ENCODE measurements at places on chromosomes 7 and 10.

GRCh38 chr7:36191292-36191920, 38.4 kb downstream of the EEPD1 start:
- DNase-seq, result no peak

DNA sequence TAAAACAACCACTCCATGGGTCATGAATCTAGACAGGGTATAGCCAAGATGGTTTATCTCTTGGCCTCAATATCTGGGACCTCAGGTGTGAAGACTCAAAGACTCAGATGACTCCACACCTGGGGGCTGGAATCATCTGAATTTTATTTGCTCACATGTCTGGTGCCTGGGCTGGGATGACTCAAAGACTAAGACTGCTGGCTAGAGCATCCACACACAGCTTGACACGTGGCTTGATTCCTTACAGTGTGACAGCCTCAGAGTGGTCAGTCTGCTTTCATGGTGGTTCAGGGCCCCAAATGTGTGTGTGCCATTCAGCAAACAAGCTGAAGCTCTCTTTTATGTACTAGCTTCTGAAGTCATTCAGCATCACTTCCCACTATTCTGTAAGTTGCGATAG, 333.7 kb downstream of the RNLS start:
- DNase-seq, result no peak

GRCh38 chr7:84823530-84823929, 363.3 kb downstream of the SEMA3D start:
- DNase-seq, result no peak

DNA sequence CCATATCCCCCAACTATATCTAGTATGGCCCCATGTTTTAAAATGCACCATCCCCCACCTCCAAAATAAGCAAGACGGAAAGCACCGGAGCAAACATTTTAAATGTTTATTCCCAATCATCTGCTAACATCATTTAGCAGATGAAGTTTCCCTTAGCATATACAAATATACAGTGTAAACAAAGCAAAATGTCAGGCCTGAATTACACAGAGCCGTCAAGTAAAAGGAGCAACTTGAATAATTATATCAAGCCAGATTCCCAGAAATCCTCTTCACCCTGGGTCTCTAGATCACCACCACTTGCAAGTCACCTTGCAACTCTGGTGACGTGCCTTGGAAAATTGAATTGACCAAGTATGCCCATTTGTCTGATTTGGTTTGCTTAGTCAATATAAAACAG, 91.6 kb upstream of the COL1A2 start:
- no peak for DNase-seq

DNA sequence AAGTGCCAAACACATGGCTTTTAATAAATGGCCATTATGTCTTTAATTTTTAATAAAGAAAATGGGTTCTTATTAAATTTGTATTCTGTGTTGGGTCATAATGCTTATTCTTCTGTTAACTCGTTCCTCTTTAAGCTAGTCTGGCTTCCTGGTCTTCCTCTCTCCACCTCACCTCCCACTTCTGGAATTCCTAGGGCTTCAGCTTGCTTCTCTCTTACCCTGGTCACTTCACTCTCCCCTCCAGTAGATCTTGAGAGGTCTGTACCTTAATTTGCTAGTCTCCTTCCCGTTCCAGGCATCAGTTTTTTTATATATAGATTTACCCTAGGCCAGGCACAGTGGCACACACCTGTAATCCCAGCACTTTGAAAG, 111.2 kb downstream of the RALA start:
- DNase-seq, result no peak

DNA sequence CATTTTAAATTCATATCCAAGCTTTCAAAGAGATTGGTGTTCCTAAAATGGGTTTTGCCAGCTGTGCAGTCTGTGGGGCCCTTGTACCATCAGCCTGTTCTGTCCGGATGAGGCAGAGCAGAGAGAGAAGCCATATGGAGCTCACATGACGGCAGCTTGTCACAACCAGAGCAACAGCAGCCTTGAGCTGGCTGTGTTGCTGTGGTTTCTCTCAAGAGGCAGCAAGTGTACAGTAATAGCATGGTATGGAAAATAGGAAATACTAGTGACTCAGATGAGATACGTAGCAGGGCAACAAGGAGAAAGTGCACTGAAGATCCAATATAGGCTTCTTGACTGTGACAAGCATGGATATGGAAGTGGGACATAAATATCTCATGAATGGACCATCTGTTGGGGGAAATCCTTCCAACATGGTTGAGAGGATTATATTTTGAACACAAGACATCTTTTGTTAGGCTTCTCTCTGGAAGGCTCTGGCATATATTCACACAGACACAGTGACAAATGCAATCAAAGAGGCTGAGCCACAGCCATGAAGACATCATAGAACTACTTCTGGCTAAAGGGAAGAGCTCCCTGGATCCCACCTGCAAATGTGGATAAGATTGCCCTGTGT, 251.0 kb upstream of the TAC1 start:
- DNase-seq, result no peak

- no peak for DNase-seq
These were observed 33.8 kb downstream of the HIP1 start for GRCh38 chr7:75704928-75705327.

All from CD4-positive, alpha-beta T cell treated with Interleukin-4 for 4 hours (primary cell).